Activated T-cell treated with anti-CD3 and anti-CD28 coated beads for 4 hours (primary cell): ENCODE measurements at places on chromosomes 4 and X.

DNA sequence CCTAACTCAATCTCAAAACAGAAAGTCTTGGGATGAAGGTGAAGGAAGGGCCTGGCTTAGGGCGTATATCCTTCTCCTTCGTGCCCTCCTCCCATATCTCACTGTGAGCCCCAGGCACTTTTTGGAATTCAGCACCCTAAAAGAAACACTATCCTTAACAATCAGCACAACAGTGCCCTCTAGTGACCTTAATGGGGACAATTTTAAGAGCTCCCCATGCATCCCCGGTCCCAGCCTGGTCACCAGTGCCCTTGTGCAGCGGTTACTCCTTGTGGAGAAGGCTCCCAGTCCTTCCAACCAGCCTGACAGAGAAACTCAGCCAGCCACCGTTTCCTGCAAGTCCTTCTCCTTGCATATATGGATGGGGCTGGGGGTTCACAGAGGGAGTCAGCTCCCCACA lies 4.2 kb downstream of the PAK3 start:
- no peak for DNase-seq

DNA sequence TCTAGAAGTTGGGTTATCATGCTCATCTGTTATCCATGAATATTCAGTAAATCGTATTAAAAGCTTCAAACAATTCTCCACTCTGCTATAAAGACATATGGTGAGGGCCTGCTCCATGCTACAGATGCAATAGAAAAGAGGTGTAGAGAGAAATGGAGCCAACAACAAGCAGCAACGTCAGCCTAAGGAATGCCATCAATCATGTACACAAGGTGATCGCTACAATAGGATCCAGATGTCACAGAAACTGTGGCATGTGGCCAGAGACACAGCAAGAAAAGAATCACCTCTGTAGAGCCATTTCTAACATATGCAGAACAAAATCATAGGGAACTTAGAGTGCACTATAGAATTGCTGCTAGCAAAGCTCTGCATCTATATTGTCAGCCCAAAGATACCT lies 1188.1 kb downstream of the PCDH7 start:
- no peak for DNase-seq

GRCh38 chr4:128917781-128918180 lies 108.3 kb downstream of the JADE1 start:
- no peak for DNase-seq

DNA sequence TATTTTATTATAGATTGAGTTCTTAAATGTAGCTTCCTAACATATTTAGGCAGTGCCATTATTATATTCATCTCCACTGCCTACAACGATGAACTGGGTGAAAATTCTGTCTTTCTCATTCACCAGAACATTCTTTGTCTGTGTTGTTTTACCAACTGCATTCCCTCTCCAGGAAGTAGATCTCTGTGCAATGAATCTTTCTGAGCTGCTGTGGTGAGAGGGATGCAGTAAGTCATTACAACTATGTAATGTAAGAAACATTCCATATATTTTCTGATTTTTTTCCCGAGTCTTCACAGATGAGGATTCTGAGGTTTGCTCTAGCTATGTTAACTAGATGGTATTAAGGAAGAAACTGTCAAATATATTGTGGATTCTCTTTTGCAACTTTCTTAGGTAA lies 811.9 kb upstream of the PCDH7 start:
- no peak for DNase-seq

DNA sequence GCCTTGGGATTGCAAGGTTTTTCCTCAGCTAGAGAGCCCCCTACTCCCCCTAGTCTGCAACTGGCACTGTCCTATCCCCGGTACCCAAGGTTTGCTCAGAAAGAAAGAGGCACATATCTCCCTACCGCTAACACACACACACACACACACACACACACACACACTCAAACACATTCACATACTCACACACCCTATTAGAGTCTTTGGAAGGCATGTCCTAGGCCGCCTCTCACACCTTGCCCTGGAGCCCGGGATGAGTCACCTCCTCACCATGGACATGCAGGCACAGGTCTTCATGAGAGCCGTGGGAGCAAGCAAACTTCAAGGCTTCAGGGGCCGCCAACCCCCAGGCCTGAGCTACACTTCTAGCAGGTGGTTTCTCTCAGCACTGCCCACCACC lies 49.2 kb downstream of the PJA1 start:
- no peak for DNase-seq

DNA sequence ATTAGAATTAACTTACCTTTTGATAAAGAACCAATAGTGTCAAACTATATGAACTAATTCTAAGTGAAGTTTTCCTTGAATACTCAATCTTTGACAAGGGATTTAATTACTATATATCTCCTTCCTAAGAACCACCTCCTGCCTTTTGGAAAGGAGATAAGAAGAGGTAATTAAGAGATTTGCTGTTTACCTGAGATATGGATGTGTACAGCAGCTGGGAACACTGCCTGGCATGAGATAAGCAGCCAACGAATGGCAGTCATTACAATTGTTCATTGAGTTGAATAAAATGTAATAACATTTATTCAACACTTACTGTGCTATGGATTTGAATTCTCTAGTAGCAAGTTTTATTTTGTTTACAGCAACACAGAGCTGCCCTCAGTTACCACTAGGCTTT lies 407.1 kb downstream of the SPOCK3 start:
- DNase-seq, result no peak

DNA sequence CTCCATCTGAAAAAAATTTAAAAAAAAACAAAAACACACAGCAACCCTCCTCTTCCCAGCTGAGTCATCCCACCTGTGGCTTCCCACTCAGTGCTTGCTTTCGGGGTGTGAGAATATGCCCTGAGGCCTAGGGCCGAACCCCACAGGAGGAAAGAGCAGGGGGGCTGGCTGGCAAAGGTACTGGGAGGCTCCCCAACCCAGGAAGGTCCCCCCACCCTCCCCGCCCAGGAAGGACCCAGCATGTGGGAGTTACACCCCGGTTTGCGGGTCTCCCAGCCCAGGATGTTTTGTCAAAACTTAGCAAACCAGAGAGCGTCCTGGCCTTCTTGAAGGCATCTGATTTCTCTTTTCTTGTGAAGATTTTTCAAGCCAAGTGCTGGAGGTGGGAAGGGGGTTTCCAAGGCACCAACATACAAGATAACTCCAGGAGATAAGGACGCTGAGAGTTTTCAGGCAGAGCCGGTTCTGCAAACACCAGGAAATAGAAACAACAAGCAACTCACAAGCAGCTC lies 25.7 kb upstream of the CSF2RA start:
- DNase-seq, result no peak

GRCh38 chr4:105840426-105841174 lies 54.7 kb upstream of the NPNT start:
- no peak for DNase-seq

- no peak for DNase-seq
These were observed 115.0 kb upstream of the TBL1X start for GRCh38 chrX:9349572-9350494.

DNA sequence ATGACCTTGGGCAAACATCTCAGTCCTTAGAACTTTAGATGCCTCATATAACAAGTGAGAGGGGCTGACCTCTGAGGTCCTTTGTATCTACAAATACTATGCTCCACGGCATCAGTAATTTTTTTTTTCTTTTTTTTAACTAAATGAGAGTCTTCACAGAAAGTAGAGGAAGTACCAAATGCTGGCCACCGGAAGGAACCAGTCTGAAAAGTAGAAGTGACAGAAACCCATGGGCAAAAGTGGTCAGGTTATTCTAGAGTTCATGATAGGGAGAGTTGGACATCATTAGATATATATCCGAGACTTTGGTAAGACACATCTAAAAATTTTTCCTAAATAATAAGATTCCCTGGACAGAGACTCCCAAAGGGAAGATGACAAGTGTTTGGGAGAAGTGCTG lies 53.7 kb downstream of the COQ2 start:
- DNase-seq, result no peak

DNA sequence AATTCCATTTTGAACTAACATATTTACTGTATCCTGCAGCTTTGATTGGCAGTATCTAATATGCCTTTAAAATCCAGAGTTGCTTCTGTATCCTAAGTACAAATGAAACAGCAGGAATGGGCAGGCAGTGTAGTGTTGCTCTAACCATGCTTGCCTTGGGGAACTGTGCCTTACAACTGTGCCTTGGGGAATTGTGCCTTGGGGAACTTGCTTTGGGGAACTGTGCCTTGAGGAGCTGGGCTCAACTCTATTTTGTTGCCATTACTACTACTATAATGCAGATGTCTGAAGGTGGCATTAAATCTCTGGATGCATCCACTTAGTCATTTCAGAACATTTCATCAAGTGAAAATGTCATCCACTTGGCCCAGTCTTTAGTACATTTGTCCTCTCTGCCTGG lies 6.9 kb downstream of the CXCL3 start:
- no peak for DNase-seq

GRCh38 chrX:19789782-19790181 lies 97.6 kb downstream of the SH3KBP1 start:
- DNase-seq, result no peak

- DNase-seq, result peak; percentile 46
These were observed at the start of gene OTUD5 for GRCh38 chrX:48957477-48957826. OTUD5 (minus strand) TSS chrX:48957607; CDS start chrX:48957570, 37 bp downstream.

GRCh38 chrX:112056886-112057285 lies 25.7 kb downstream of the TRPC5 start:
- no peak for DNase-seq

- no peak for DNase-seq
These were observed 52.0 kb downstream of the DTHD1 start for GRCh38 chr4:36333303-36333877.

DNA sequence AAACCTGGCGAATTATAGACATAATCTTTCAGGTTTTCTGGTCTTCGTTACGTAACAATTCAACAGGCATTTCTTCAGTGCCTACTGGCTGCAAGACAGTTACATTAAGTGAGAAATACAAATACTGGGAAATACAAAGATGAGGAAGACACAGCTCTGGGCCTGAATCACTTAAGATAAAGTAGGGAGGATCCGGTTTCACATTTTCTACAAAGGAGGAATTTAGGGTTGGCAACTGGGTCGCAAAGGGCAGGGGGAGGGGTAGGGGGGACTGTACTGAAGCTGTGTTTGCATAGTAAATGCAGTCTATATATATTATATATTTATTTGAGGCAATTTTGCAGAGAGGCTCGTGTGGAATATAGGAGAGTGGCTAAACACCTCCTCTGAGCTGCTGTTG lies 107.4 kb downstream of the MAML3 start:
- DNase-seq, result no peak

GRCh38 chrX:16628946-16629595 lies 20.9 kb upstream of the S100G start:
- DNase-seq, result no peak

DNA sequence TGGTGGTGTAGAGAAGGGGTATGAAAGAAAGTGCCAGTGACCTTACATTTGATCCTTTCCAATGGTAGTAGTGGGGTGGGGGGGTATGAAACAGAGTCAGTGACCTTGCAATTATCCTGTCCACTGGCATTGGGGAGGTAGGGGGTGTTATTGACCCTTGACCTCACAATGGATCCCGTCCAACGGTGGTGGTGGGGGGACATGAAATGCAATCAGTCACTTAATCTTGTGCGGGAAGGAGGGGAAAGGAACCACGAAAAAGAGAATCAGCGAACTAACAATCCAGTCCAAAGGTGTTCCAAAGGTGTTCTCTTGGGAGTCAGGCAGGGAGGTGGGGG lies 619 bp upstream of the PDK3 start:
- no peak for DNase-seq

GRCh38 chr4:182776376-182777105 lies 140.6 kb downstream of the DCTD start:
- no peak for DNase-seq

DNA sequence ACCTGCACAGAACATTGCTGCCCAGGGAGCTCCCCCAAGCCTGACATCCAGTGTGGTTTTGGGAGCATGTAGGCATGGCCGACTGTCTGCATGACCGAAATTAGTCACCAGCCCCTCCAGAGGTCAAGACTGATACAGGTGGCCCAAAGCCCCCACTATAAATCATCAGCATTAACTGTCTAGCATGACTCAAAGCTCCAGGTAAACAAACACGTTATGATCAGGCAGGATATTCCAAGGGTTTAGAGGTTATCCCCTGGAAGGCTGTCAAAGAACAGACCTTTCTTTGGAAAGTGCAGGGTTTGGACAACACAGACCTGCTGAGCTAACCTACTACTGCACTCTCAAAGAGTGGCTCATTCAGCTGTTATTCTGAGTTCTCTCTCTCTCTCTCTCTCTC lies 2.1 kb upstream of the FAM9A start:
- no peak for DNase-seq

DNA sequence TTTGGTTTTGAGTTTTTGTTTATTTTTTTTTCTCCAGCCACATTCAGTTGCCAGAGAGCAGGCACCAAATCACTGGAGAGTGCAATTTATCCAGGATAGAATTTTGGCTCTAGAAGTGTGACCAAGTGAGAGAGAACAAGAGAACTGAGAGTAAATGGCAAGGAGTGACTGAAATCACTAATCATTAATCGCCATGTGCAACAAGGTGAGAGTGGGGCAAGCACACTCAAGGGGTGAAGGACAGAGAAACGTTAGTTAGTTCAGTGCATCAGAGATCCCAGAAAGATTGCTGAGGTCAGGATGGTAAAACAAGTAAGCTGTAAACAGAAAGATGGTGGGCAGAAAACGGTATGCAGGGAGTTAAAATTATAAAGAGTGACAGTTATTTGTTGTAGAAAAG lies 17.8 kb upstream of the ASIC5 start:
- DNase-seq, result no peak

DNA sequence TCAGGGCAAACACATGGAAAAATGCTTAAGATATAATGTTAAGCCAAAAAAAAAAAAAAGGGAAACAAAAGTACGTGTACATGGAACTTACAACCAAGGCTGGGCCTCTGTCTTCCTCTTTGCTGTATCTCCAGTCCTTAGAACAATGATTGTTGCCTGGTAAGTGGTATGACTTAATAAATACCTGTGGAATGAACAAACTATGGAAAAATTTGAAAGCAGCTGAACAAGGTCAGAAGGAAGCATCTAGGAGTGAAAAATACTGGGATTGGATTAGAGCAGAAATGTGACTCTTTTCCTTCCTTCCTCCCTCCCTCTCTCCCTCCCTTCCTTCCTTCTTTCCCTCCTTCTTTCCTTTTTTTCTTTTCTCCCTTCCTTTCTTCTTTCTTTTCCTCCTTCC lies 54.2 kb upstream of the SMIM10 start:
- no peak for DNase-seq

GRCh38 chrX:13482746-13483541 lies 86.5 kb upstream of the EGFL6 start:
- DNase-seq, result no peak

DNA sequence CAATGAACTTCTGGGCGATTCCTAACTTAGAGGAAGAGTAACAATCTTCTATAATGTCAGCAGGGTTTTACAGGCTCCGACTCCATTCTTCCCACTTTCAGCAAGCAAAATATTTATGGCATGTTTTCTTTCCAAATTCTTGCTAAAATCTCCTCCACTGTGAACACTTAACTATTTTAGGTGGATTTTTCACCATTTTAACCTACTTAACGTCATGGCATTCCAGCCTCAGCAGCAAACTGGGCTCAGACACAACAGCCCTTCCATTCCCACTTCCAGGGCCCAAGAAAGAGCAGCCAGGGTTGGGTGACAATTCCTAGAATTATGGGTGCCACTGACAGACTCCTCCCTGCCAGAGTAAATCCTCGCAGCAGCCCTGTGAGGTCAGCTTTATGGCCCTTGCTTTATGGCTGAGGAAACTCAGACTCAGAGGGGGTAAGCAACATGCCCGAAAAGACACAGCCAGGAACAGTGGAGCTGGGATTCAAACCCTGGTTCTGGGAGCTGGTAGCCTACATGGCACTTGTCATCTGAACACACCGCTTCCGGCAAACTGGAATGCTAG lies 112.8 kb upstream of the MAP3K15 start:
- DNase-seq, result no peak
